Brain pericyte (primary cell): ENCODE measurements at places on chromosomes 2 and 18.

DNA sequence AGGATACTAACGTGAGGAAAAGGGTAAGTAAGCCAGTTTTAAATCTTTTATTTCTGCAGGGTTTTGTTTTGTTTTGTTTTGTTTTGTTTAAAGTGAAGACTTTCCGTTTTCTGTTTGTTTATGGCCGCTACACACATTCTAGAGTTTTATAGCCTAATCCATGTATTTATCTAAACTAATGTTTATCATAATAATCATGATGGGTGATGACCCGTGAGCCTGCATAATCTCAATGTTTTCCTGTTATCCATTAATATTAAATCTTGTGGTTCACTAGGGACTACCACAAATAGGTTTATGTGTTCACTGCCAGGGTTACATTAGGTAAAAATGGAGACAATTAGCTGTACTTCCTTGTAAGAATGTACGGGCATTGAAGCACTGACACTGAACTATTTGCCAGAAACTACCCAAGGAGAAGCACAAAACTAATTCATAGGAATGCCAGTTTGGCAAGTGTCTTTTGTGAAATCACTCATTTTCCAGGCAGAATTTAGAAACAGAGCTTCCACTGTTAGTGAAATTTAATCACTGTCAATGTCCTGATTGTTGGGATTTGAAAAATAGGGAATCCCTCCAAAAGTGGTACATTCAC lies 574.8 kb downstream of the LRP1B start:
- no peak for DNase-seq

- peak; percentile 42 for DNase-seq
Observed at GRCh38 chr2:234044157-234044556, 6.3 kb upstream of the SPP2 start.

DNA sequence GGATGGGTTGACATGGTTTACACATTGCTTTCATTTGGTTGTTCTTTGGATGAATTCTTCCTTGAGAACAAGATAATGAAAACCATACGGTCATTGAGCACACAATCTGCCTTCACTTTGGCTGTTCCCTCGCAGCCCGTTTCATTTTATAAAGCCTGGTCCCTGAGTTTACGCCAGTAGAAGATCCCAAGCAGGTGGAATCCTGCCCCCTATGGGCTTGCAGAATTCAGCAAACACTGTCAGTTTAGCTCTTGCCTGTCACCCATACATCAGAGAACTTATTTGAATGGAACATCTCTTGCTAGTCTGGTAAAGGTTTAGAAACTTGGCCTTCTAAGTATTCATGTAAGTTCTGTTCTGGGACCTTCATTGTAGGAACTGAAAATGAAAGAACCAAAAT lies 666.4 kb upstream of the ZEB2 start:
- no peak for DNase-seq

DNA sequence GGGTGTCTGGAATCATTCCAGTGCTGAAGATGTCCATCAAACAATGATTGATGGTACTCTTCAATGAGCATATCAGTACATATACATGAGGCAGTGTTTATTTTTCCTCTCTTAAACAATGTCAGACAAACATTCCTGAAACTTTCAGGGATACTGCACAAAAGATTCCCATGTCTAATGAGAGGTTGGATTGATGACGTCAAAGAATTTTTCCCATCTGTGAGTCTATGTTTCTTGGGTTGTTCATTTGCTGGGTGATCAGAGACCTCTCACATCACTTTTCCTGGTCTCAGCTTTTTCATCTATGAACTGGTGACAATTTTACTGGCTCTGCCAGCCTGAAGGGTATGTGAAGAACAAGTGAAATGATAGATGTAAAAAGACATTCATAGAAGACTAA lies 325.5 kb downstream of the EN1 start:
- no peak for DNase-seq

GRCh38 chr2:71130152-71130904 lies at the start of the genes MCEE and MPHOSPH10:
Gene MCEE, minus strand, starts transcription at chr2:71130229. Its CDS starts 10 bp downstream, at chr2:71130219.
Gene MPHOSPH10, plus strand, starts transcription at chr2:71130634. Its CDS starts 32 bp downstream, at chr2:71130666.
- DNase-seq = peak; percentile 68

- DNase-seq = no peak
Observed at GRCh38 chr2:210046851-210047500, 44.5 kb downstream of the RPE start.

DNA sequence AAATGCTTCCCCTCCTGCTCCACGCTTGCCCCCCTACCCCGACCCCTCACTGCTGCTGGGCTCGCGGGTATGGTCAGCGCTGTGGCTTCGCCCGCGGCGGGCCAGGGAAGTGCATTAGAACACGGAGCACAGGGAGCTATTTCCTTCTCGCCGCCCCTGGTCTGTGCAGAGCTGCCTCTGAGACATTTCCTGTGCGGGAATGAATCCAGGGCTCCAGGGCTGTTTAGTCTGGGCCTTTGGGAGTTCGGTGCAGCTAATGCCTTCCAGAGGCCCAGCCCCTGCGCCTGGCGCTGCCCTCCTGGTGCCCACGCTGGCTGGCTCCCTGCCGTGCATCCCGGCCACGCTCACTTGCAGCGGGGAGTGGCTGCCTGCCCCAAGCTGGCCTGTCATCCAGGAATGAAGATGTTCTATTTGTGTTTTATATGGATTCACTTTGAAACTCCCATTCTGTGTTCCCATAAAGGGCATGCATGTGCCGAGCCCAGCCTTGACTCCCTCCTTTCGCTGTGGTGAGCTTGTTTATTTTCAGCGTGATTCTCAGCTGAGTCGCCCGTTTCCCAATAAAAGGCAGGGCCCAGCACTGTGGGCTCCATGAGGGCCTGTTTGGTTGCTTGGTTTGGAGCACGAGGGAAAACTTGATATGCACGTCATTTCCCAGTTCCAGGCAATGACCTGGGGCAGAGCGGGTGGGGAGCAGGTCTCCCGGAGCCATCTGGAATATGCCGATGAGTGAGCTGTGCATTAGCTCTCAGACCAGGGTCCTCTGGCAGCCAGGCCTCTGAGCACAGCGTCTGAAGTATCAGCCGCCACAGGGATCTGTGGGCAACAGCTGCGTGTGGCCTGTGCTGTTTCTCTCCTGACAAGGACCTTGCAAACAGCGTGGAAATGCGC lies 42.7 kb downstream of the SH3RF3 start:
- peak; percentile 99 for DNase-seq

- no peak for DNase-seq
Observed at GRCh38 chr2:234631646-234632514, 135.0 kb upstream of the ARL4C start.

DNA sequence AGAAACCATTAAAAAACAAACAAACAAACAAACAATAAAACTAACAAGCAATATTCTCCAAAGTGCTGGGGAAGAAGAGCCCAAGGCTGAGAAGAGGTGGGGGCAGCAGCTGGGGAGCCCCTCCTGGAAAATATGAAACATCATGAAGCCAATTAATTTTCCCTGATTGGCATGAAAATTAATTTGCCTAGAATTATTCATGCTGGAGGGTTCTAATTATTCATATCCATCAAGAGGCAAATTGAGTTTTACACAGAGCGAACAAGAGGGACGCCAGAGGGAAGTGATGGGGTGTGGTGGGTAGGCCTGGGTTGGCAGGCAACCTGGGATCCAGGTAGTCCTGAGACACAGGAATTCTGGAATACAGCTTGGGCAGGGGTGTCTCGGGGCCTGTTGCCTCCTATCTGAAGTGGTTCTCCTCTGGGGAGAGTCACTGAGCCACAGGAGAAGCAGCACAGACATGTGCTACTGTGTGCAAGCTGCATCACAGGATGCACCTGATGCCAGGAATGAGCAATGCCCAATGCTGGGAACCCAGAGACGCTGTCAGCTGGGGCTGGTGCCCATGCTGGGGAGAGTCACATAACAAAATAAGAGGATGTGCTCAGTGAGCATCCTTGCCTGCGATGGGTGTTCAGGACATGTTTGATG lies 100.5 kb downstream of the TEX51 start:
- no peak for DNase-seq

GRCh38 chr2:162029287-162029901 lies 44.6 kb downstream of the DPP4 start:
- DNase-seq = peak; percentile 12

DNA sequence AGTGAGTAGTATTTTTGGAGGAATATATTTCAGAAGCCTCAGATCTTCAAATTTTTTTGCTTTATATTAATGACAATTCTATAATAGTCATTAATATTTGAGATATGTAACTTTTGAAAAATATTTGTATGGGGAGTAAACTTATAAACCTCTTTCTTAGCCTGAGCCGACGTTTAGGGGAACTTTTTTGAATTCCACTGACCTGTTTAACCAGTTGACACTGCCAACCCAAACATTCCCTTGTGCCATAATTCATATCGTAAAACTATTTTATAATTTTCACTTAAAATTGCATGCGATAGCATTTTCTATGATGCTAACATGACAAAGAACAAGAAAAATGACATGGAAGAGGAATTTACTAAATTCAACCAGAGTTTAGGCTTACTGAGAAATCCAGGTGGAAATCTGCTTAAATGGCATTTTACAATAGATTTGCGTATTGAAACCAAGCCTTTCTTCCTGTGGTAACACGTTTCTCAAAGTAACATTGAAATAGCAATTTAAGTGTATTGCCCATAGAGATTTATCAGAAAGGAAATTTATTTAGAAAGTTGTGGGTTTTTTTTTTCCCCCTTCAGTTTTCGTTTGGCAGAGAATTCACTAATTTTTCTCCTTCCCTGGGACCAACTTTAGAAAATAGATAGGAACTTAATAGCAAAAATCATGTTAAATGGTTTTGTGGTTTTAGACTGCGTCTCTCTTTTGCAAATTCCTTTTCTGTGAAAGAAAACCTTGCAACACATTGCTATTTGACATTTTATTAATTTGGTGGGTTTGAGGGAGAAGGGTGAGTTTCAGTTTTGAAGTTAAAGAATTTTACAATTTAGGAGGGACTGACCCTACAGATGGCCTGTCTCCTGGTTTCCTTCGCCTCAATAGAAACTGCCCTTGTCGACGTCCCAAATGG lies 77.4 kb downstream of the TANC1 start:
- DNase-seq = no peak

DNA sequence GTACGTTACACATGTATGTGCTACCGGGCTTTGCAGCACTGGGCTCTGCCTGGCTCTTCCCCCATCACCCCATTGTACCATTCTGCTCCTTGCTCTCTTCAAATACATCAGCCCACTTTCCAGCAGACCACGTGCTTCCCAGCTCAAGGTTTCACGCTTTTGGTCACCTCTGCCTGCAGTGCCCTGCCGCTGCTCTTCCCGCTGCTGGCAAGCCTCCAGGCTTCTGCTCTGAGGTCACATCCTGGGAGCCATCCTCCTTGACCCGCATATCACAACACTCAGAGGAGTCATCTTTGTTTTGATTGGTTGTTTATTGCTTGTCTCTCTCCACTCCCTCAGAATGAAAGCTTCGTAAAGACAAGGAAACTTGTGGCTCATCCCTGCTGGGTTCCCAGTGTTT lies 34.1 kb downstream of the KIF5C start:
- DNase-seq = no peak

DNA sequence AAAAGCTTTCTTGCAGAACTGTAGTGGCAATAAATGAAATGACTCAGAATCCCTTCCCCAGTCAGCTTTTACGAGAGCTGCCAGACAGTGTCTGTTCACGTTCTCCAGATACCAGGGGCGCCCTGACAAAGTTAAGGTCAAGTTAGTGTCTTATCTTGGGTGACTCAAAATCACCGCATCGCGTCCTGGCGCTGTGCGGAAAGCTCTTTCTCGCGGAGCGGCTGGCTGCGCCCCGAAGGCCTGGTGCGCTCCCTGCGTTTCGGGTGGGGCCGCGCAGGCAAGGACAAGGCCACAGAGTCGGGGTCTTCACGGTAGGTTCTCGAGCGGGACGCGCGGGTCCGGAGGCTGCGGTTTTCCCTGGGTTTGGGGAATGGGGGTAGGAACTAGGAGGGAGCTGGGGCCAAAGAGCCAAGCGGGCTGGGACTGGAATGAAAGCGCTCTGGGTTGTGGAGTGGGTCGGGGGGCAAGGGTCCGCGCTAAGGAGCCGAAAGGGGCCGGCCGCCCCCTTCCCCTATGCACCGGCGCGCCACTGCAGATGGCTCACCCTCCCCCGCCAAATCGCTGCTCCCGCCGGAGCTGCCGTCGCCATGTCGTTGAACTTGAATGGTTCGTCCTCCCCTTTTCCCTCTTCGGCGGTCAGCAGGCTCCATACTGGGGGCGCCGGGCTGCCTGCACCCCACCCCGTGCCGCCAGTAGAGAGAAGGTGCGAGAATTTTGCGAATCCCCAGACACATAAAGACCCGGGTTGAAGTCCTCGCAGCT lies 2.6 kb upstream of the HOXD11 start:
- DNase-seq = no peak
